ENCODE measurements at places on chromosomes 7 and 10.

DNA sequence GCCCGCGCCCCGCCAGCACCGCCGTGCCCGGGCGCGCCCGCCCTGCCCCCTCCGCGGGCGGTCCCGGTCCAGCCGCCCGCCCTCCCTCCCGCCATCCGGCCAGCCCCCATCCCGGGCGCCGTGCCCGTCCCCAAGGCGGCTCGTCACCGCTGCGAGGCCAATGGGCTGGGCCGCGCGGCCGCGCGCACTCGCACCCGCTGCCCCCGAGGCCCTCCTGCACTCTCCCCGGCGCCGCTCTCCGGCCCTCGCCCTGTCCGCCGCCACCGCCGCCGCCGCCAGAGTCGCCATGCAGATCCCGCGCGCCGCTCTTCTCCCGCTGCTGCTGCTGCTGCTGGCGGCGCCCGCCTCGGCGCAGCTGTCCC lies at the start of gene HTRA1:
TSS of gene HTRA1 (plus strand) at position 187 of the 362 bp plus-strand sequence. CDS start at position 287, 100 bp downstream.
- peak; percentile 91 for DNase-seq

- no peak for DNase-seq
Observed at GRCh38 chr10:13268841-13269240, 31.0 kb downstream of the PHYH start.

- no peak for DNase-seq
Observed at GRCh38 chr10:77504873-77505257, 132.7 kb downstream of the KCNMA1 start.

DNA sequence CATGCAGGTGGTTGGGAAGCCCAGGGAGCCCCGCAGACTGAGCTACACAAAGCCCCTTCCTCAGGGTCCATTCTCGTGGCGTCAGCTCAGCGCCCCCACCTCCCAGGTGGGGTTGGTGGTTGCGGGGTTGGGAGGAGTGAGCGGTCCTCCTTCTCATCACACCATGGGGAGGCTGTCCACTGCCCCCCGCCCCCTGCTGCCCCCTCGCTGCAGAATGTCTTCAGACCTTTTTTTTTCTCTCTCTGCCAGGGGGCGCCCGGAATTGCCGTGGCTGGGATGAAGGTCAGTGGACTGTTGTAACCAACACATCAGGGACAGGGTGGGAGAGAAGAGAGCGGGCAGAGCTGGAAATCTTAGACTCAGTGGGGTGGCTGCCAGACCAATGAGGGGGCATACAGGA lies 116.3 kb downstream of the COL13A1 start:
- no peak for DNase-seq

- no peak for DNase-seq
Observed at GRCh38 chr7:14385074-14385473, 395.6 kb upstream of the ETV1 start.

DNA sequence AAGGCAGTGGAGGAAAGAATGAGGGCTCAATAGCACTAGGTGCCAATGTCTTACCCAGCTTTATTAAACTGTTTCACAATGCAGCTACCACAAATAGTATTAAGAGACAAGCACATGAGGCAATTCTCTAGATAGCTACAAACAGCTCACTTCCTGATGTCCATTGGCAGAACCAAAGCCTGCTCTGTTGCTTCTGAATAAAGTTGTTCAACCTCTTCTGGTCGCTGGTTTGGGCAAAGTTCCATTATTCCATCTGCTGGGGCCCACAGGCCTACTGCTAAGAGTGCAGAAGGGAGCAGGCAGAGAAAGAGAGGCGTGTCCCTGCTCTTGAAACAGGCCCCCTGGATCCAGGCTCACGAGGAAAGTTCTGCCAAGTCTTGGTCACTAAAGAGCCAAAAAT lies 173.9 kb downstream of the ZNF438 start:
- DNase-seq, result peak; percentile 42

- no peak for DNase-seq
Observed at GRCh38 chr10:121956111-121957061, 18.6 kb downstream of the NSMCE4A start.

DNA sequence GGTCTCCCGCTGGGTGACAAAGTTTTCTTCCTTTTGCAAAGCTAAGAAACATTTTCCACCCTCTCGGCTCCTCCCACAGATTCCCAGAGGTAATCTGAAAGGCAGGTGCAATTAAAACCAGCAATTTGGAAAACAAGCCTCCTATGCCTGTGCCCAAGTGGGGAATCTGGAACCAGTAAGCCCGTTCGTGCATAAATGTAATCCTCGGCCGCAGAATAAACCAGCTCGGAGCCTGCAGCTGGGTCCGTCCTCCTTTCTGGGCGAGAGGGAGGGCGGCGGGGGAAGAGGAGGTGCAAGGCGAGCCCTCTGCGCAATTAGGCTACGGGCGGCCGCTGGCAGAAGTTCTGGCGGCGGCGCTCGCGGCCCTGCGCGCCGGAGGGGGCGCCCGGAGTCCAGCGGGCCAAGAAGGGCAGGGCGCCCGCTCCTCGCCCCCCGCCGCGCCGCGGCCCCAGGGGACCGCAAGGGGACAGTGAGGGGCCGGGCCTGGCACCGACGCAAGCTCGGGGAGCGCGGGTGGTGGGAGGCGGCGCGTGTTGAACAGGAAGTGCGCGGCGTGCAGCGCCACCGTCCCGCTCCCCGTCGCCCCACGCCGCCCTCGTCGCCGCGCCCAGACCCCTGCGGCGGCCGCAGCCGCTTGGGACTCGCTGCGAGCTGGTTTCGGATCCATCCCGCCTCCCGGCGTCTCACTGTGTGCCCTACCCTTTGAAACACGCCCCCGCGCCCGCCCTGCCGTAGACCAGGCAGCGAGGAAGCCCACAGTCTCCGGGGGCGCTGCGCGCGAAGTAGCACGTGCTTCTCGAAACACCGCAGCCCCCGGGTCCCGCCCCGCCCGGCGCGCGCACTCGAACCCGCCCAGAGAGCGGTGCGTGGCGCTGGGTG lies at the start of gene PRKAG2:
TSS of gene PRKAG2 (minus strand) at position 217 of the 879 bp plus-strand sequence. CDS start 495 bp downstream, outside the sequence.
- DNase-seq, result no peak

DNA sequence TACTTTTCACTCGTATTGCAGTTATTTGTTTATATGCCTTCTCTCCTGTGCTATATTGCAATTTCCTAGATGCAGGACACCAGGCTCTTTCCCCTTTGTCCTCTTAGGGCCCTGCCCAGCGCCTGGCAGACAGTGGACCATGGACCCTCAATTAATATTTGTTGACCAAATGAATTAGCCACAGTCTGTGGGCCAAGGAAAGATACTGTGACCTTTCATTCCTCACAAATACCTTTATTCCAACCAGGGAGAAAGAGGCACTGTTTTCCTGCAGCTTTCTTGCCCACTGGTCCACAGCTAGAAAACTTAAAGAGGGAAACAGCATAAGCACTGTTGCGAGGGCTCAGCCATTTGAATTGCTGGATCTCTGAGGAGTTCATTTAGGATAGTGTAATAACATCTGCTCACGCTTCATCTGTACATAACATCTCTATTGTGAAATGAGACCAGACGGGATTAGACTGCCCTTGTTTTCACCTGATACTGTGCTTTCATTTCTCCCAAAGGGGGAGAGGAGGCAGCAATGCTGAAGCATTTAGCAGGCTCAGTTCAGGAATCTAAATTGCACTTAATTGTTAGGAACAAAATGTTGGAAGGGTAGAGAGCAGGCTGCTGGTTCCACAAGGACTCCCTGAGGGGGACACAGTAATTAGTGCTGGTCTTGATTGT lies 46.7 kb downstream of the TNS3 start:
- peak; percentile 45 for DNase-seq

DNA sequence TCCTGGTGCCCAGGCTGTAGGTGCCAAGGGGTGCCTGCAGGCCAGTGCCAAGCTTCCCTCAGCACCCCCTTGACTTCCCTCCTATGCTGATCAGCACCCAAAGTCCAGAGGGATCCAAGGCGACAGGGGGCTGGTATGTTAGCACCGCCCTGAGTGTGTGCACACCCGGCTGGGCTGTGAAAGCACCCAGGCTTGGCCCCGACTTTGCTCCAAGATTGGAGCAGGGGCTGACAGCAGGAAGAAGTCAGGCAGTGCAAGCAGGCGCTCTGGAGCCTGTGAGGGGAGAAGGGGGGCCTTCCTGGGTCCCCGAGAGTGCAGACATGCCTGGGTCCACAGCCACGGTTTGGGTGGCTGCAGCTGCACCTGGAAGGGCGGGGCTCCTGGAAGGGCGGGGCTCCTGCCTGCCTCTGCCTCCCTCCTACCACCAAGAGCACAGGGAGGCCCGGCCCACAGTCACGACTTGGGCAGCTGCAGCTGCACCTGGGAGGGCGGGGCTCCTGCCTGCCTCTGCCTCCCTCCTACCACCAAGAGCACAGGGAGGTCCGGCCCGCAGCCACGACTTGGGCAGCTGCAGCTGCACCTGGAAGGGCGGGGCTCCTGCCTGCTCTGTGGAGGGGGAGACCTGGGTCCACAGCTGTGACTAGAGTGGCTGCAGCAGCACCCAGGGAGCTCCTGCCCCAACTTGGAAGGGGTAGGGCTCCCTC lies 30.2 kb upstream of the ZMYND11 start:
- no peak for DNase-seq

GRCh38 chr7:685540-685939 lies 41.0 kb upstream of the DNAAF5 start:
- DNase-seq, result no peak

GRCh38 chr10:13608246-13608853 lies 21.6 kb downstream of the PRPF18 start:
- peak; percentile 53 for DNase-seq
